ENCODE measurements at places on chromosomes 13 and 19. TPM values are rescaled to one million over a fixed set of nuclear protein-coding genes. Genes with fewer than 3 reads are reported as not detected.

Gene IZUMO1
- not detected for total RNA-seq

Gene PROSER1
- total RNA-seq: 10.7 TPM

Gene CEACAM21
- total RNA-seq: not detected

Gene ZNF579
- 6.1 TPM for total RNA-seq

Gene SUGT1
- total RNA-seq: 51.4 TPM

Gene KLF1
- total RNA-seq: not detected

Gene CGB5
- total RNA-seq: not detected

Gene ZNF93
- 5.7 TPM for total RNA-seq

Gene FCGBP
- total RNA-seq: not detected

Gene PLIN5
- total RNA-seq: 0.18 TPM

Gene VSTM1
- total RNA-seq: not detected

Gene ZNF440
- total RNA-seq: 3.9 TPM

Gene MIER2
- 30.0 TPM for total RNA-seq

Gene NRTN
- 0.86 TPM for total RNA-seq

Gene METTL21C
- not detected for total RNA-seq

Gene SLC5A5
- total RNA-seq: not detected

Gene GIPC3
- total RNA-seq: under 0.01 TPM

Gene OR7A10
- total RNA-seq: not detected

Gene GPR12
- total RNA-seq: not detected

Gene CLEC17A
- not detected for total RNA-seq

Gene CILP2
- total RNA-seq: 0.89 TPM

Gene FCER2
- not detected for total RNA-seq

Gene CERS1
- total RNA-seq: 0.58 TPM

Gene ZIK1
- total RNA-seq: 1.8 TPM

All from myometrial cell (primary cell).